Fibroblast of the aortic adventitia (primary cell): ENCODE measurements at places on chromosomes 4 and X. TPM values are rescaled to one million over a fixed set of nuclear protein-coding genes. Genes with fewer than 3 reads are reported as not detected.

The RGN gene
- total RNA-seq: 2.4 and 7.0 TPM in 2 replicates

The FAM149A gene
- 10.8 and 15.6 TPM in 2 replicates for total RNA-seq

The TRAPPC2 gene
- total RNA-seq: 21.5 and 31.4 TPM in 2 replicates

The FRMD7 gene
- total RNA-seq: not detected in 2 replicates

The PDE6B gene
- not detected in 2 replicates for total RNA-seq

The POLR2B gene
- 94.2 and 97.0 TPM in 2 replicates for total RNA-seq

The TRIM61 gene
- total RNA-seq: 1.1 and 2.5 TPM in 2 replicates

The PDGFC gene
- total RNA-seq: 30.5 and 42.8 TPM in 2 replicates

The TREX2 gene
- 1.3 TPM in 1 of 2 replicates, not detected in the other for total RNA-seq

The SSX4 gene
- not detected in 2 replicates for total RNA-seq

The MTMR8 gene
- 0.27 and 4.8 TPM in 2 replicates for total RNA-seq

The YIPF6 gene
- total RNA-seq: 22.1 and 31.7 TPM in 2 replicates

The KDM5C gene
- 51.7 and 76.4 TPM in 2 replicates for total RNA-seq

The CT45A3 gene
- total RNA-seq: not detected in 2 replicates

The ACSL4 gene
- total RNA-seq: 82.2 and 260 TPM in 2 replicates

The RPA4 gene
- 0.33 and 1.4 TPM in 2 replicates for total RNA-seq

The MAGEA12 gene
- total RNA-seq: not detected in 2 replicates

The TRIM60 gene
- total RNA-seq: not detected in 2 replicates

The FREM3 gene
- not detected in 2 replicates for total RNA-seq

The GPR82 gene
- total RNA-seq: under 0.01 TPM in 1 of 2 replicates, not detected in the other

The MAGEC2 gene
- 0.09 TPM in 1 of 2 replicates, not detected in the other for total RNA-seq
